Activated T-helper 1 cell treated with anti-CD3 and anti-CD28 coated beads, Interleukin-2, amount 50 U/mL, for 16 hours (primary cell): ENCODE measurements at places on chromosomes 5 and 9.

DNA sequence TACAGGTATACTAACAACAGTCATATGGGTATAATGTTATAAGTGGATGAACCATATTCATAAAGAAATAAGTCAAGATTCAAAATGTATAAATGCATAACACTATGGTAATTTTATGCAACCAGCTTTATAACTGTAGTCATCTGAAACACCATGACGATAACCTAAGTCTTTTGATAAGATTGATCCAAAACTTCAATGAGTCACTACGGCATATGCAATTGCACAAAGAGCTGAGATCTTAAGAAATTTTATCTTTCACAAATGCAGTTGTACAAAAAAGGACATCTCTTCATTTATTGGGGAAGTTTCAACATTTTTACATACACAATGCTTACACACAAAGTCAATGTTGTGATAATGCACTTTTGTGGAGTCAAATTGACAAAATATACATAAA, 20.3 kb downstream of the FAM81B start:
- no peak for DNase-seq

GRCh38 chr5:59134471-59135163, 551.7 kb downstream of the RAB3C start:
- DNase-seq: no peak

- no peak for DNase-seq
These were observed 2.9 kb downstream of the RPL12 start for GRCh38 chr9:127448112-127448805.

- no peak for DNase-seq
These were observed 324.5 kb downstream of the SLIT3 start for GRCh38 chr5:168976311-168976970.

GRCh38 chr5:114634967-114635901, 273.4 kb downstream of the KCNN2 start:
- no peak for DNase-seq

- DNase-seq: no peak
These were observed 15.2 kb downstream of the CDC25C start for GRCh38 chr5:138316355-138316754.

GRCh38 chr9:2859776-2860379, 16.0 kb upstream of the PUM3 start:
- DNase-seq: no peak

DNA sequence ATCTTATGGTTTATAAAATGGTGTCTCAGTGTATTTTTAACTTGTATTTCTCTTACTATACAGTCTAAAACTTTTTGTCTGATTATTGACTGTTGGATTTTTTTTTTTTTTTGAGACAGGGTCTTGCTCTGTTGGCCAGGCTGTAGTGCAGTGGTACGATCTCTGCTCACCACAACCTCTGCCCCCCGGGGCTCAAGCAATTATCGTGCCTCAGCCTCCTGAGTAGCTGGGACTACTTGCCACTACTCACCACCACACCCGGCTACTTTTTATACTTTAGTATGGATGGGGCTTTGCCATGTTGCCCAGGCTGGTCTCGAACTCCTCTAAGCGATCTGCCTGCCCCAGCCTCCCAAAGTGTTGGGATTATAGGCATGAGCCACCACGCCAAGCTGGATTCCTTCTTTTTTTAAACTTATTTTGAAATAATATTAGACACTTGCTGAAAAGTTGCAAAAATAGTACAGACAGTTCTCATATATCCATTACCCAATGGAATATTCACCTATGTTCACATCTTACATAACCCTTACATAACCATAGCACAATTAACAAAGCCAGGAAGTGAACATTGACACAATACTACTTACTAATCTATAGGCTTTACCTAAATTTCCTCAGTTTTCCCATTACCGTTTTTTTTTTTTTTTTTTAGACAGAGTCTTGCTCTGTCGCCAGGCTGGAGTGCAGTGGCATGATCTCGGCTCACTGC, 47.2 kb downstream of the STOM start:
- no peak for DNase-seq

DNA sequence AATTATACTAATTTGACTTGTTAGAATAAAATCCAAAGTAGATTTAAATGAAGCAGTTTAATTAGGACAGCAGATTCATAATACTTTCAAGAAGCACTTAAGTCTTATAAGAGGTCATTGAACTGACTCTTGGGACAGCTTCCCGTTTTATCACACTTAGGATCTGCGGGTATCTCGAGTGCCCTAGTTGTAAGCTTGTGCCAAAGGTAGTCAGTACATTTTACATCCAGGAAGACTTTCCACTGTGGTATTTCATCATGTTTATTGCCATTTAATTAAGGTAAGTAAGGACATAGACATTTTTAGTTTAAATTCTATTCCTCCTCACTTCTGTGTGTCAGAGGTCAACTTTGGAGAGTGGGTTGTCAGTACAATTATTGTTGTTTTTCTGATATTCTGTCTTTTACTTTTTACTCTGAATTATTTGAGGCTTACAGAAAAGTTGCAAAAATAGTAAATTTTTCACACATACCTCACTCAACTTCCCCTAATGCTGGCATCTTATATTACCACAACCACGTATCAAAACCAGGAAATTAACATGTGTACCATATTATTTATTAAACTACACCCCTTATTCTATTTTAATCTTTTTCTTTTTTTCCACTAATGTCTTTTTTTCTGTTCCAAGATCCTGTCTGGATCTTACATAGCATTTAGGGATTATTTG, 7.5 kb upstream of the ZNF367 start:
- no peak for DNase-seq

DNA sequence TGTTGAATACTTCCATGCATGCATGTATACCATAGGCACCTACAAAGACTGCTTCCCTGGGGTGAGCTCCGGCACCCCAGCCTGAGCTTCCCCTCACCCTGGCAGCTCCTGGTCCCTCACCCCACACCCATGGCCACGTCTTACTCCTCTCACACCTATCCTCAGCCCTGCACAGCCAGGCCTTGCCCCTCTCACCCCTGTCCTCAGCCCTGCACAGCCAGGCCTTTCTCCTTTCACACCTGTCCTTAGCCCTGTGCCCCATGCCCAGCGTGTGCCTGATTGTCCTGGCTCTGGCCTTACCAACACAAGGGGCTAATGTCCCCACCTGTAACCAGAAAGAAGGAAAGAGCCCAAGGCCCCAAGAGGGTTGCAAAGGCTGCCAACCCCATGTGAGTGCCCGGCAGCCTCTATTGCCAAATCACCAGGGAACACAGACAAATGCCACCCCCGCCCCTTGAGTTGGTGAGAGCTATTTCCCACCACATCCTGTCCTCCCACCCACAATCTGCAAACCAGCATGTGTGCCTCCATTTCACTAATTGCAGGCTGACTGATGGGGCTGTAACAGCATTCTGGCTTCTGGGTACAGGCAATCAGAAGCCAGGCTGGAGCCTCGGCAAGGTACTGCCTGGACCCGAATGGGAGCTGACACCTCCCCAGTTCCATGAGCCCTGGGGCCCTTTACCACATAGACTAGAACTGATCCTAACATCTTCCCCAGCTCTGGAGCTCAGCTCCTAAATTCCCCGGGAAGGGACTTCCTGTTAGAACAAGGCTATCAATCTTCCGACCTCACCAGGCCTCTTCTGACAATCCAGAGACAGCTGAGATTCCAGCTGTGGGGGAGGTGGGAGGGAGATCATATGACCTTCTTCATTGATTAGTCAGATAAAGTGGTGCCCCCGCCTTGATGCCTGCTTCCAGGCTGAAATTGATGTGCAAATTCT, 78.2 kb downstream of the FAM114A2 start:
- no peak for DNase-seq

DNA sequence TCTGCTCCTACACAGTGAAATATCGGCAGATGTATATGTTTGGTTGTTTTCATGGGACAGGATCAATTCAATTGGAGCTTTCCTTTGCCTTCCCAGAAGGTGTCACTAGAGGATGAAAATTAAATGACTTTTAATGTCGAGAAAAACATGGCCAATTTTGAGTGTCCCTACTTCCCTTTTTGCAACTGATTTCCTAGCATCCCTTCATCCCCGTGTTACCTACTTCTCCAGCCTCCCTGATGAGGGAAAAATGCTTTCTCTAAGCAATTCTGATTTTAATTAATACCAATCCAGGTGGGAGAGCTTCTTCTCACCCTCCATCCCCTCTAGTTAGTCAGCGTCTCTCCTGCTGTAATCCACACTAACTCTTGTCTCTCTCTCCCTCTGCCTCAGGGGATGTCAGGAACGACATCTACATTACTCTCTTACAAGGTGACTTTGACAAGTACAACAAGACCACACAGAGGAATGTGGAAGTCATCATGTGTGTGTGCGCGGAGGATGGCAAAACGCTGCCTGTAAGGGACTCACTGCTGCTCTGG, 64.9 kb downstream of the DOCK2 start:
- DNase-seq: no peak

DNA sequence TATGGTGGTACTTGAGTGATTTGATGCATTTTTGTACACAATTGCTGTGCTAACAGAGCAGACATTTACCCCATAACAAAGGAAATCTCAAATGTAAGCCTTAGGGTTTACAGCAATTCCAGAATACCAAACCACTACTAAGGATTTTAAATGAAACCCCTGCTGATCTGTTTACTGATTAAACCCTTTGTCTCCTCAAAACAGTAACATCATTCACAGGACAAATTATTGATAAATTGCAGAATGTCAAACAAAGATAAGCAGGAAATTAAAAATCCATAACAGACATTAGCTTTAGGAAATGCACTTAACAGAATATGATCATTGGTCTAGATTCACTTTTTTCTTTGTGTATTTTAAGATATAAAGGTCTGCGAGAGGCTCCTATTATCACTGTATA, 1016.4 kb upstream of the DMAC1 start:
- no peak for DNase-seq

DNA sequence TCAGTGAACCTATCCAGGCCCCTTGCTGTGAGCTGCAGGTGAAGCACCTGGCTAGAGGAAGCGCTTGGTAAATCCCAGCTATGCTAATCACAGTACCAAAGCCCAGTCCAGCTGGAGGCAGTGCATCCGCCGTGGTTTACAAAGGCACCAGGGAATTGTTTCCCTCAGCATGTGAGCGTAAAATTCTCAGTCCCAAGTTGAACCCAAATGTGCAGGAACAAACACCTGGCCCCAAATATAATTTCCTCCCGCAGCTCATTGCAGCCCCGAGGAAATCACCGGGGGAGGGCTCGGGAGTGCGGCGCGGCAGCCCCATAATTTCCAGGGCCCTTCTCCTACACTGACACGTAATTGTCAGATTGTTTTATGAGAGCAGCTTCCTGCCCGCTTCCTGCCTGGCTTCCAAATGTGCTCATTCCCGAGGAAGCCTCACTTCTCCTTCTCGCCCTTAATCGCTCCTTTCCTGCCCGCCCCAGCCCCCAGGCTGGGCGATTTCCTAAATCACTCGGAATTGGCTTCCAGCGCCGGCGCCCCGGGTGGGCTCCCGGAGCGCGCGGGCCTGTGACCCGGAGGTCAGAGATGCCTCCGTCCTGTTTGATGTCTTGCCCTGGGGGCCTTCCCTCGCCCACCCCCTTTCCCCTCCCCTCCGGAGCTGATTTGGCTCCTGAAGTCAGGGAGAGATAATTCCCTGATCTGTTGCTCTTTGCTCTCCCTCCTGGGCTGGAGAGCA, 134.4 kb downstream of the FGF1 start:
- no peak for DNase-seq

- DNase-seq: no peak
These were observed 871 bp downstream of the GLE1 start for GRCh38 chr9:128505414-128505765.
